ENCODE measurements at places on chromosomes 16 and 17. TPM values are rescaled to one million over a fixed set of nuclear protein-coding genes. Genes with fewer than 3 reads are reported as not detected.

Gene SYT17
- 0.49 TPM for total RNA-seq

Gene NT5M
- 2.6 TPM for total RNA-seq

Gene ARL5C
- not detected for total RNA-seq

Gene SPN
- not detected for total RNA-seq

Gene ZNF689
- 4.3 TPM for total RNA-seq

Gene RGS11
- total RNA-seq, result 2.7 TPM

Gene TCAP
- 0.07 TPM for total RNA-seq

Gene ABR
- 57.8 TPM for total RNA-seq

Gene IL34
- total RNA-seq, result 1.3 TPM

Gene TERB1
- not detected for total RNA-seq

Gene CPNE2
- total RNA-seq, result 73.7 TPM

Gene MT1M
- total RNA-seq, result 3.5 TPM

Gene SHISA9
- total RNA-seq, result not detected

Gene KCNG4
- not detected for total RNA-seq

Gene COG1
- total RNA-seq, result 17.1 TPM

Gene PPM1E
- total RNA-seq, result 0.28 TPM

Gene CSF3
- total RNA-seq, result 0.92 TPM

Gene SOX15
- 0.07 TPM for total RNA-seq

Gene HEATR9
- total RNA-seq, result not detected

Gene DPEP1
- total RNA-seq, result 0.39 TPM

Gene SLC47A1
- total RNA-seq, result 11.6 TPM

Gene SLC16A13
- 0.92 TPM for total RNA-seq

Gene ABCC3
- 3.6 TPM for total RNA-seq

Gene ARHGAP23
- 45.1 TPM for total RNA-seq

Gene LRRC37A
- 2.5 TPM for total RNA-seq

Gene TMEM97
- total RNA-seq, result 43.1 TPM

Gene XYLT1
- total RNA-seq, result 0.14 TPM

Gene IL21R
- total RNA-seq, result 0.07 TPM

Gene C1QTNF8
- not detected for total RNA-seq

Gene SECTM1
- 2.0 TPM for total RNA-seq

Gene KRT33A
- total RNA-seq, result not detected

Gene KRT35
- not detected for total RNA-seq

Gene ALOX15
- total RNA-seq, result not detected

Gene RIPOR1
- total RNA-seq, result 45.7 TPM

Gene LDAF1
- 36.6 TPM for total RNA-seq

Gene GDPD1
- 3.2 TPM for total RNA-seq

Gene SLC5A2
- not detected for total RNA-seq

Gene KRTAP3-1
- total RNA-seq, result not detected

Gene RASL10B
- total RNA-seq, result 0.20 TPM
